ENCODE measurements at places on chromosomes 1 and 21.

DNA sequence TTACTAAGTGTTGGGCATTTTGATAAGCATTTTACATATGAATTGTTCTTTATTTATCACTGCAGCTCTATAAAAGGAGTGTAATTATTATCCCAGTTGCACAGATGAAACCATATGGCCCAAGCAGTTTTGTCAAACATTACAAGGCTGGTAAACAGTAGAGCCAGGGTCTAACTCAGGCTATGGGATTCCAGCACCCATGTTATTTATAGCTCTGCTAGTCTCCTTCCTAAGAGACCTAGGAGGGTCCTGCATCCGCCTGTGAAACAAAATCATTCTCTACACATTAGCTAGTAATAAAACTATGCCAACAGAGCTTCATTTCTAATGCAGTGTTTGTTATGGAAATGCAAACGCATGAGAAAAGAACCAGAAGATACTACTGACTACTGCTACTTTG lies 58.6 kb downstream of the IL23R start:
- DNase-seq: no peak

GRCh38 chr1:203140743-203141520 lies 13.4 kb downstream of the ADORA1 start:
- no peak for DNase-seq

GRCh38 chr21:16307256-16307655 lies 577.5 kb downstream of the USP25 start:
- no peak for DNase-seq

- no peak for DNase-seq
Measured at GRCh38 chr1:40563266-40563665, 31.8 kb downstream of the ZNF684 start.

GRCh38 chr1:100076744-100077143 lies 56.0 kb downstream of the SASS6 start:
- no peak for DNase-seq

DNA sequence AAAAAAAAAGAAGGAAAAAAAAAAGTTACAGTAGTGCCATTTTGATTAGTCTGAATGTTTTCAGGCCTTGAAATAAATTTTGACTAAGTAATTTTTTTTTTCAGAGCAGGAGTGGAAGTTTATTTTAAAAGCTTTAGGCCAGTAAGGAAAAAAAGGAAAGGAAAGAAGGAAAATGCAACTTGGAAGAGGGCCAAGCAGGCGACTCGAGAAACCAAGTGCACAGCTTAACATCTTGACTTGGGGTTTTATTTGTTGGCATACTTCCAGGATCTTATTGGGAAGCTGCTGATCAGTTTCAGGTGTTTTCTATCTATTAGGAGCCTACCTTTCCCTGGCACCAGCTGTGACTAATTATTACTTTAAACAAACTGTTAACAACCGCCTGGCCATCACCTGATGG lies 41.7 kb downstream of the ATF3 start:
- no peak for DNase-seq

- DNase-seq: no peak
Measured at GRCh38 chr1:214678386-214678785, 75.4 kb downstream of the CENPF start.

DNA sequence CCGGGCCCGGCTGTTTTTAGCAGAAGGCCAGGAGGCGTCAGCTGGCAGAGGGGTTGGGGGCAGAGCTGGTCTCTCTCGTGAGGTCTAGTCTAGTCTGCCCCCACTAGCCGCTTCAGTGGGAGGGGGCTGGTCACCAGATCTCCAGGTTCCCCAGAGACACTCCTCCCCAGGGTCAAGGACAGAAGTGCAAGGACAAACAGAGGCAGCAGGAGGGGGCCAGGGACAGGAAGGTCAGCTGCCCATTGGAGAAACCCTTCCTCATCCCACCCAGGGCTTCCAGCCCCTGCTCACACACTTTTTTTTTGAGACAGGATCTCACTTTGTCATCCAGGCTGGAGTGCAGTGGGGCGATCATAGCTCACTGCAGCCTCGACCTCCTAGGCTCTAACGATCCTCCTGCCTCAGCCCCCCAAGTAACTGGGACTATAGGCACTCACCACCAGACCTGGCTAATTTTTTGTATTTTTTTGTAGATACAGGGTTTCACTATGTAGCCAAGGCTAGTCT lies 10.0 kb downstream of the FAM229A start:
- DNase-seq: no peak

DNA sequence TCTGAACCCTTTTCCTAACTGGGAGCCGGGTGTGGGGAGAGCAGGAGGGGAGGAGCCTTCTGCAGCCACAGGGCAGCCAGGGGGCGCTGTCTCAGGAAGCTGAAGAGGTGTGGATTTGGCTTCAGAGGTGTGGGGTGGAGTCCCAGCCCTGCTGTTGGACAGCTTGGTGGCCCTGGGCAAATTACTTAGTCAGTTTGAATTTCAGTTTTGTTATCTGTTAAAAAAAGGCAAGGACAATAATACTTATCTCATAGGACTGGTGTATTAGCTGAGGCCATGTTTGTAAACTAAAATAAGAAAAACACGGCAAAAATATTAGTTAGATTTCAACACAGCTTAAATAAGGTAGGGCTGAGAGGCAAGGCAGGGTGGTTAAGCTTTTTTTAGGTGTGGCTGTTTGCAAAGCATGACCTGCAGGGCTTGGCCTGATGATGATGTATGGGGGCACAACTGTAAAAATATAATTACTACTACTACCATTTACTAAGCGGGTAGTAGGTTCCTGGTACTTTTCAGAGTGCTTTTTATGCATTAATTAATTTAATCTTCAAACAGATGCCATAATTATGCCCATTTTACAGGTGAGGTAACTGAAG lies 111.8 kb downstream of the PLXNA2 start:
- DNase-seq: peak; percentile 31

DNA sequence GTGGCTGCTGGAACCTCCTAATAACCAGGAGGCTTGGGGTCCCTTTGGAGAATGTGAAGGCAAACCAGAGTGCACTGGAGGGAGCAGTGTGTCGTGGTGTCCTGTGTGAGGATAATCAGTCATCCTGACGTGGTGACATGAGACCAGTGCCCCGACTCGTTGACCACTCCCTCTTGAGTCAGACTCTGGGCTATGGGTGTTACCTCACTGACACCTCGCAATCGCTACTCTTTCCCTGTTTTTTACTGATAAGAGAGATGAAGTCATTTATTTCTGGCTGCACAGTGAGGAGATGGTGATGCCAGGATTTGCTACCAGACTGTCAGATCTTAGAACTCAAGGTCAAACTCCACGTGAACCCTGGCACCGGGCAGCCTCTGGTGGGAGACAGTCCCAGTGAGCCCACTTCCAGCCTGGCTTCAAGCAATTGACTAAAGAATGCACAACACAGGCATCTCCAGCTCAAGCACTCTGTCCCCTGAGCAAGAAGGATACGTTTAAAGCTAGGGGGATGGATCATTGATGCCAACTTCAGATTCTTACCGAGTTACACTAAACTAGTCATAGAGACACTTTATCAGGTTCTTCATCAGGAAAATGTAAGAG lies 30.3 kb downstream of the UBASH3A start:
- DNase-seq: no peak

GRCh38 chr1:219161371-219161770 lies 12.3 kb upstream of the LYPLAL1 start:
- no peak for DNase-seq

DNA sequence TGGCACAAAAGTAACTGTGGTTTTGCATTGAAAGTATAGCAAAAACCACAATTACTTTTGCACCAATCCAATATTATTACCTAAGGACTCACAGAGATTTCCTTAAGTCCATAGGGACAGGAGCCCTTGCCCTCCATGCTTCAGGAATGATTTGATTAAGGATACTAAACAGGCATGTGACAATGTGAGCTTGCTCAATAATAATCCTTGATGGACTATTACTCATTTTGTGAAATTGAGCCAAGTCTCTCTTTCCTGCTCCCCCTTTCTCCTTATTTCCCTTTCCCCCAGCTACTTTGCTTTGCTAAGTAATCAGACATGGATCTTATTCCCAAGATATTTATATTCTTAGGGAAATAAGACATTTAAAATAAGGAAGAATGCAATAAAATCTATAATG lies 21.6 kb upstream of the RGL1 start:
- no peak for DNase-seq

GRCh38 chr1:224223819-224224714 lies 41.0 kb downstream of the DEGS1 start:
- DNase-seq: peak; percentile 80

- no peak for DNase-seq
Measured at GRCh38 chr1:101253976-101254674, 17.3 kb downstream of the S1PR1 start.

DNA sequence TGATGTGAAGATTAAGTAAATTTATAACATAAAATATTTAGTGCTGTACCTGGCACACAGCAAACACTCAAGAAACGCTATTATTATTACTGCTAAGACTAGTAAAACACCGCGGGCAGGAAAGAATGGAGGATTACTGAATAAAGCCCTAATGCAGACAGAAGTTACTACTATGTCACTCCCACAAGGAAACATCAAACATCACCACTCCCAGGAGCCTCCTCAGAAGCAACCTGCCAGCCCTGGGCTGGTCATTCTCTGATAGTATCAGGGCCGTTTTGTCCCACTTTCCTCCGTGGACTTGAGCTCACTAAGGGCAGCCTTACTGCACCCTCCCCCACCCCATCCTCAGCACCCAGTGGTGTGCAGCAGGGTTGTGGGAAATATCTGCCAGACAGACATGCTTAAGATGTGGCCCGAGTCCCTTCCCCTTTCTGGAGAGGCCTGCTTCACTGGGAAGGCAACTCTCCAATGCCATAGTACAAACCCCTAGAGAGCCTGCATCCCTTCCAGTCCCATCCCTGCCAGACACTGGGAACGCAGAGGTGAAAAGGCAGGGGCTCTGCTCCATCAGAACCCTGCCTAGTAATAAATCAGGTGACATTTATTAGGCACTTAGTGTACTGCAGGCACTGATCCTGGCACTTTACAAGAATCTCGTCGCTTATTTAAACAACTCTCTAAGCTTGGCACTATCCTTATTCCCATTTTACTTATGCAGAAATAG lies 41.7 kb upstream of the ECE1 start:
- DNase-seq: no peak

- no peak for DNase-seq
Measured at GRCh38 chr1:148372731-148373130, 110.4 kb downstream of the PPIAL4G start.

DNA sequence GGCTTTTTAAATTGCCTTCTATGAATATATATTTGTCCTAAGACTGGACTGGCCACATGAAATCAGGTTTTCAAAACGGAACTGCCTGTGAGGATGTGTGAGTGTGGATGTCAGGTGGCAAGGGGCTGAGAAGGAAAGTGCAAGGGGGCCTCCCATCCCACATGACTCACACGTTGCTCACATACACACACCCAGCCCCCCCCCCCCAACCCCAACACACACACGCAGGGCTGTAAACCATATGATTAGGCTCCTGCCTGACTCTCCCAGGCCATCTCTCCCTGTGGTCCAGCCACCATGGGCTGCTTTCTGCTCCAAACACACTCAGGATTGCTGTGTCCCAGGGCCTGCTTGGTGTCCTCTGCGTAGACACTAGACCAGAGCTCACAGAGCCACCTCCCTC lies 22.4 kb downstream of the DEGS1 start:
- no peak for DNase-seq

GRCh38 chr1:236351875-236352573 lies 42.1 kb upstream of the EDARADD start:
- DNase-seq: no peak

DNA sequence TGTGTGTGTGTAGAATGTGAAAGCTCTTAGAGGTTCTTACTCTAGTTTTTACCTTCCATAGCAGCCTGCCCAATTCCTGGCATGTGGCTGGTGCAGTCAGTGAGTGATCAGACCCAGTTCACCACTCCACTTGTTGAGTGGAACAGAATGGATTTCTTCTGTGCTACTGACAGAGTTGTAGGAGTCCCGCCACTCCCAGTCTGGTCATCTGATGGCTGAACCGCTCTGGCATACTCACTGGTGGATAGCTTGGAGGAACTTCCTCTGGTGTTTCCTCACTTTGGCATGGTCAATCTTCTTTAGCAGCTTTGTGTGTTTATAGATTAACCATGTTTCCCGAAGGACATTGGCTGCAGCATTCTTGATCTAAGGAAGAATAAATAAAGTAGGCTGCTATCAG lies 106.7 kb upstream of the ADAR start:
- no peak for DNase-seq

- DNase-seq: peak; percentile 57
Measured at GRCh38 chr1:224211206-224211962, 28.3 kb downstream of the DEGS1 start.

DNA sequence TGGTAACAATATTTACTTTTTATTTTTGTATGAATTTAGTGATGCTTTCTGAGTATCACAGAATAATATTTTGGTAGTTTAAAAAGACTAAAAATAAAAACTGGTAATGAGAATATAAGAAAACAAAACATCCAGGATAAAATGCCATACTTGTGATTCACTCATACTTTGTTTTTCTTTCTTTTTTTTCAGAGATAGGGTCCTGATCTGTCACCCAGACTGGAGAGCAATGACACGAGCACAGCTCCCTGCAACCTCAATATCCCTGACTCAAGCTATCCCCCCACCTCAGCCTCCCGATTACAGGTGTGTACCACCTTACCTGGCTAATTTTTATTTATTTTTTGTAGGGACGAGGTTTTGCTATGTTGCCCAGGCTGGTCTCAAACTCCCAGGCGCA lies 64.2 kb upstream of the ADAM30 start:
- no peak for DNase-seq

DNA sequence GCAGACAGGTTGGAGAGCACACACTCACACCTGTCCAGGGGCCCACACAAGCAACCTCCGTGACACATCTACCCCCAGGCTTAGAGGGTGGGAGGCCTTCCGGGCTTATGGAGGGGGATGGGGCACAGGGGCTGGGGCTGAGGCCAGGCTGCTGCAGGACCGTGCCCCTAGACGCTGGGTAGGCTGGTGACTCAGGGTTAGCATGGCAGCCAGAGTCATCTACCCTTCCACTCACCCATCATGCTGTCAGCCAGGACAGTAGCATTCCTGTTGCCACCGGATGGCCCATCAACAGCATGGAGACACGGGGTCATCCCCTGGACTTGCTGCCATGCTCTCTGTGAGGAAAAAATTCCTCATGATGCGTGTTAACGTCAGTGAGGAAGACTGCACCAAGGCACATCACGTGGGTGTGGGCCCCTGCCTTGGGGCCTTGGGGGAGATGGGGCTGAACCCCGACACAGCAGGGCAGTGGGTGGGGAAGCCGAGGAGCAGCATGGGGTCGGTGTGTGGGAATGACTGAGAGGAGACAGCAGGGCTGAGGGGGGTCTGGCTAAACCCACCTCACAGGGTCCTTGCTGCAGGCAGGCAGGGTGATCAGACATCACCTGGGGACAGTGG lies 52.8 kb downstream of the WNT9A start:
- DNase-seq: no peak

DNA sequence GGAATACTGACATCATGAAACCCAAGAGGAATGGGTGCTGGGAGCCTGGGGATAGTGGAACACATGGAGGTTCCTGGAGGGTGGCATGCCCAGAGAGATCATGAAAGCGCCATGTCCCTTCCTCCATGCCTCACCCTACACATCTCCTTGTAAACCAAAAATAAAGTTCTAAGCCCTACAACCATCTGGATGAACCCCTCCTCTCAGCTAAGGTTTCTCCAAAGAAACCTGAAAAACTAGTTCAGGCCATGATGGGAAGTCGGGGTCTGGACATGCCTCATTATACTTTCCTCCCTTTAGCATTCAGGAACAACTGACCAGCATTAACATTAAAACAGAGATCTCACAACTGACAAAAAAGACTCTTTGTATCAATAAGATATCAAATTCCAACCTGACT lies 68.5 kb downstream of the ACBD6 start:
- DNase-seq: no peak

Measured in HFF-Myc (cell line).